ENCODE measurements at places on chromosomes 16 and 17. TPM values are rescaled to one million over a fixed set of nuclear protein-coding genes. Genes with fewer than 3 reads are reported as not detected.

The EVI2A gene
- total RNA-seq = not detected

The ITGAD gene
- not detected for total RNA-seq

The FBF1 gene
- 8.4 TPM for total RNA-seq

The NKD1 gene
- total RNA-seq = 0.65 TPM

The MEIOB gene
- total RNA-seq = 1.3 TPM

The BIRC5 gene
- 103 TPM for total RNA-seq

The CEP295NL gene
- total RNA-seq = 0.32 TPM

The HEATR9 gene
- total RNA-seq = not detected

The NHLRC4 gene
- 0.18 TPM for total RNA-seq

The TBC1D3C gene
- not detected for total RNA-seq

The KRT222 gene
- 0.57 TPM for total RNA-seq

The MAPT gene
- 1.8 TPM for total RNA-seq

The ACSM2A gene
- total RNA-seq = not detected

The APPBP2 gene
- total RNA-seq = 16.5 TPM

The TMEM132E gene
- not detected for total RNA-seq

The LLGL2 gene
- 34.5 TPM for total RNA-seq

The RAB37 gene
- total RNA-seq = 1.4 TPM

The KRT20 gene
- 0.25 TPM for total RNA-seq

The KRT31 gene
- not detected for total RNA-seq

The RGS11 gene
- total RNA-seq = 4.4 TPM

The CCL16 gene
- not detected for total RNA-seq

The HOXB1 gene
- total RNA-seq = not detected

The KRT24 gene
- not detected for total RNA-seq

The LYRM1 gene
- total RNA-seq = 32.0 TPM

The USP31 gene
- total RNA-seq = 13.1 TPM

The LRRC75A gene
- total RNA-seq = 1.1 TPM

The MYH2 gene
- total RNA-seq = not detected

The PRAC2 gene
- total RNA-seq = not detected

The PRPF8 gene
- total RNA-seq = 249 TPM

The TBC1D3B gene
- 3.5 TPM for total RNA-seq

The SERPINF2 gene
- 5.2 TPM for total RNA-seq

The AXIN2 gene
- 0.57 TPM for total RNA-seq

The ABCC11 gene
- 0.06 TPM for total RNA-seq

All from A549 treated with AZD2906 at 1 μM for 4 hours (cell line).